Left ventricle myocardium inferior (tissue), 1 donor: ENCODE measurements at places on chromosomes 4 and X.

- DNase-seq: peak; percentile 54
These were observed 9.3 kb downstream of the PRDM8 start for GRCh38 chr4:80206521-80207171.

GRCh38 chr4:79625361-79625760 is 217.3 kb upstream of the GK2 start:
- DNase-seq: no peak

DNA sequence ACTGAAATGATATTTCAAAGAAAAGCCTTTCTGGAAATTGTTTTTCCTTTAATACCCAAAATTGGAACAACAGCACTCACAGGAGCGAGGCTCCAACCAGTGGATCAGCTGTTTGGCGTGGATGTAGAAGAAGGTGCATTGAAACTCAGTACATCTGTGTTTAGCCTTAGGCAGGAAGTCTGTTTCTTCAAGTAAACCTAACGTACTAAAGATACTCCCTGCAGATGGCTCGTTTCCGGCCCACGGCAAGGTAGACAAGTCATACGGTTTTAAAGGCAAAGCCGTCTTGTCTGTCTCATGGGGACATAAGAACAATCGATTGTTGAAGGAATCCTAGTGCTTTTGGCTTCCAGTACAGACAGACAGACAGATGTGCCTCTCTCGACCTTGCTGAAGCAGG is 50.0 kb upstream of the CLCN4 start:
- no peak for DNase-seq

DNA sequence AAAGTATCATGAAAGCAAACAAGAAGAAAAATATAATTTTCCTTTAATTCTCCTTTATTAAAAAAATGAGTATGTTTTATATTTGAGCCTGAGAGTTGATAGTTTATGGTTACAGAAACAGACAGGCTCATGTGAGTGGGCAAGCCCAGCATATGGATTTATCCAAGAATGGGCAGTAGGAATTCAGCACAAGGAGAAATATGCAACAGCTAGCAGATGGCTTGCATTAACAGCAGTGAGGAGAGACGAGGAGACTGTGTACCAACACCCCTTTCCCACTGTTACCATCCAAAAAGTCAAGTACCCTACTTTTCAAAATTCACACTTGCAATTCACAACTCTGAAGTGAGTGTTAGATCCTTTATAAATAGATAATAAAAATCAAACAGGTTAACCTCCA is 1760.2 kb upstream of the TENM3 start:
- no peak for DNase-seq

- DNase-seq: no peak
These were observed 156.8 kb upstream of the HS3ST1 start for GRCh38 chr4:11585506-11585905.

- DNase-seq: no peak
These were observed 336.9 kb upstream of the NR3C2 start for GRCh38 chr4:148778980-148779675.

GRCh38 chr4:126182786-126183185 is 868.0 kb downstream of the FAT4 start:
- DNase-seq: no peak

DNA sequence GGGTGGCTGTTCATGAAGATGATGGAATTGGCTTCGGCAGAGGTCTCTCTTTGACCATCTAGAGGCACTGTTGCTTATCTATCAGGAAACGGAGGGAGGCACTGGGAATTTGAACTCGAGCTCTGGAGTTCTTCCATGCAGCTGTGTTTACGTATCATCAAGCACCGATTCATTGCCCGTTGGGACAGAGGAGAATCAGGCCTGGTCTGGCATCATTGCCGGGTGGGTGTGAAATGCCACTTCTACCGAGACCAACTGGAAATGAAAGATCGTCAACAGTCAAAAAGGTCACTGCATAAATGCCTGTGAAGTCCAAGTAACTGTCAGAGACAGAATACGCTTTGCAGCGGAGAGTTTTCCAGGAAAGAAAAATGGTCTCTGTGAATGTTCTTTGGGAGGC is 166.9 kb downstream of the ASMT start:
- DNase-seq: no peak

DNA sequence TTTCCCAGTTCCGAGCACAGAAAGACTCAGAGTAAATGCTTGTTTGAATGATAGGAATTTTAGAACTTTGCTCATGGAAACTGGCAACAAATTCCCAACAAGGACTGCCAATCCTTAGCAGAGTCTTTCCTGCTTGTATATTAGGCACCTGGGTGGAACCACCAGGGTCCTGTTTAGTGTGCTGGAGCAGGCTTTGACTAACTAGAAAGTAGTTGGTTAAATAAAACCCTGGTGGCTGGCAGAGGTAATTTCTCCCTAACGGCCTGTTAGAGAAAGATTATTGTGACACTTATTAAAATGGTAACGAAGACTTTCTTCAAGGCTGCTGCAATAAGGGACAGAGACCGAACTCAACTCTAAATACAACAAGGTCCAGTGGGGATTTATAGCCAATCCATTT is 103.6 kb upstream of the TEX13D start:
- DNase-seq: no peak

DNA sequence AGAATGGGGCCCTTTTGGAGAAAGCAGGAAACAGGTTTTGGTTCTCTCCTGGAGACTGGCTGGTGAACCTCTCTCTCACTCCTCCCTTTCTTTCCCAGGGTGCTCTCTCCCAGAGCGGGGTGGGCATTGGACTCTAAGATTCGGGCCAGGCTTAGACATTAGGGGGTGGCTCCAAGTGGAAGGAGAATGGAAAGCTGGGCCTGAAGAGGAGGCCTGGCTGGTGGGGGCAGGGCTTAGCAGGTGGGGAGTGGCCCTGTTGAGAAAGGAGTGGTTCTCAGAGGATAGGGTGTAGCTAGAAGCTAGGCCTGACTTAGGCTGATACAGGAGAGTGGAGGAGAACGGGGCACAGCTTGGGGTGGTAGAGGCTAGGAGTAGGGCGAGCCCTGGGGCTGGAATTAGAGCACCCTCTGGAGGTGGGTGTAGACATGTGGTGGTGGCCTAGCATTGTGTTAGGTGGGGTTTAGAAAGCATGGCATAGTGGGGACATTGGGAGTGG is 5.7 kb downstream of the PLP2 start:
- DNase-seq: no peak

DNA sequence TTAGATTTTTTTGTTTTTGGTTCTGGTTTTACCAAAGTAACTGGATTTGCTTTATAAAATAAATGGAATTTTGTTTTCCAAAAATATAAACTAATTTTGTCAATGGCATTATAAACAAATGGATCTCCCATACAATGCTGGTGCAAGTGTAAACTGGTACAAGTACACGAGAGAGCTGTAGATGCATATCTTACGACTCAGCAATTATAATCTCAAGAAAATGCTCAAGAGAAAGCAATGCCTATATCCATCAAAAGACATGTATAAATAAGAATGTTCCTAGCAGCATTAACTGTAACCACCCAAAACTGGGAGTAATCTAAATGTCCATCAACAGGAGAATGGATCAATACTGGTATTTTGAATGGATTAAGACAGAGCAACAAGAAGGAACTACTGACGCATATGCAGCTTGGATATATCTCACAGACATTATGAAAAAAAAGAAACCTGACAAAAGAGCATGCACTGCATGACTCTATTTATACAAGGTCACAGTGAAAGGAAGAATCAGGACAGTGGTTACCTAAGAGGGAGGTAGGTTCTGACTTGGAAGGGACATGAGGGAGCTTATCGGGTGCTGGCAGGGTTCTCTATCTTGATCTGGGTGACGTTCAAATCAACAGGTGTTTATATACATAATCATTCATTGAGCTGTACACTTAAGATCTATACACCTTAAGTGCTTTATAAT is 9.5 kb downstream of the ADH5 start:
- no peak for DNase-seq

DNA sequence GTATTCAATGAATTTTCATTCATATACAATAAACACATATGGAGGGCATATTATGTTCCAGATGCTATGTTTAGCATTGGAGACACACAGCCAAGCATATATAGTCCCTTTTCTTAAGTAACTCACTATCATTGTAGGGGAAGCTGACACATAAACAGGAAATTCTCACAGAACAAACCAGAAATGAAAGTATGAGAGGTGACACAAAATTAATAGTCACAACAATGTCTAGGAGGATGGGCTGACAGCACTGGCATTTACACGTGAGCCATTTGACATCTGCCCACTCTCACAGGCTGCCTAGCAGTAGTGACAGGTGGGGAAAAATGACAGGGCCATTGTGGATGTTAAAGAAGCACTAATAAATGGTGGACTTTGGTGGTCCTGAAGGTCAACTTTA is 2.6 kb upstream of the CNOT6L start:
- DNase-seq: no peak

- DNase-seq: no peak
These were observed 35.2 kb downstream of the KDM6A start for GRCh38 chrX:44908153-44908552.

GRCh38 chr4:129668092-129668491 is 572.1 kb downstream of the C4orf33 start:
- DNase-seq: no peak

- DNase-seq: no peak
These were observed at the start of gene GABRA4 for GRCh38 chr4:46993075-46994006. TSS of gene GABRA4 (minus strand) at chr4:46993581. CDS start at chr4:46993424, 157 bp downstream.

GRCh38 chr4:158538911-158539310 is 17.2 kb downstream of the RXFP1 start:
- no peak for DNase-seq

DNA sequence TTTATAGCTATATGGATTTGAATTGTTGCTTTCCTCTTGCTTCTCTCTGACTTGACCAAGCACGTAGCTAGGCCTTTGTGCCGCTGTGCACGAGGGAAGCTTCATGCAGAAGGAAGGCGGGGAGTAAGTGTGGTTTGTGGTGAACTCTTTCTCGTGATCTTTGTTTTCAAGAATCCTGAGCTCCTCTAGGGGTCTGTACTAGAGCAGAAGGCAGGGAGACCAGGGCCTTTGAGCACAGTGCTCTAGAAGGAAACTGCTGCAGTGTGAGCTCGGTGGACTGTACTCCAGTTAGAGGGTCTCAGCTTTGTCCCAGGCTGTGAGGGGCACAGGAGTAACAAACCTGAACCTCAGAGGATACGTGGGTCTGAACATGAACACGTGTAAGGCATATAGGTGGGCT is 49.0 kb downstream of the AGA start:
- no peak for DNase-seq

- no peak for DNase-seq
These were observed 116.1 kb downstream of the AMMECR1 start for GRCh38 chrX:110201799-110202198.

GRCh38 chrX:11837437-11837836 is 79.4 kb downstream of the MSL3 start:
- no peak for DNase-seq

DNA sequence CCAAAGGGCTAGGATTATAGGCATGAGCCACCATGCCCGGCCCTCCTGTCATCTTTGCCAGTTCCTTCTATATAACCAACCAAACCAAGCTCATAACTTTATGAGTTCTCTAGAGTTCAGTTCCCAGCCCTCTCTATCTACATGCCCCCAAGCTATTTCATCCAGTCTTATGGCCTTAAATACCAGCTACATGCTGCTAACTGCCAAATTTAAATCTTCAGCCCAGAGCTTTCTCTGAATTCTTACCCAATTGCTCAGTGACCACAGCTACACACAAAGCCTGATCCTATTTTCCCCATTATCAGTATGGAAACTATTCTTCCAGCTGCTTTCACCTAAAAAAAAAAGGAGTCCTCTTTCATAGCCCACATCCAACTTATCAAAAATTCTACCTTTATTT is 23.1 kb downstream of the TMEM184C start:
- DNase-seq: no peak

DNA sequence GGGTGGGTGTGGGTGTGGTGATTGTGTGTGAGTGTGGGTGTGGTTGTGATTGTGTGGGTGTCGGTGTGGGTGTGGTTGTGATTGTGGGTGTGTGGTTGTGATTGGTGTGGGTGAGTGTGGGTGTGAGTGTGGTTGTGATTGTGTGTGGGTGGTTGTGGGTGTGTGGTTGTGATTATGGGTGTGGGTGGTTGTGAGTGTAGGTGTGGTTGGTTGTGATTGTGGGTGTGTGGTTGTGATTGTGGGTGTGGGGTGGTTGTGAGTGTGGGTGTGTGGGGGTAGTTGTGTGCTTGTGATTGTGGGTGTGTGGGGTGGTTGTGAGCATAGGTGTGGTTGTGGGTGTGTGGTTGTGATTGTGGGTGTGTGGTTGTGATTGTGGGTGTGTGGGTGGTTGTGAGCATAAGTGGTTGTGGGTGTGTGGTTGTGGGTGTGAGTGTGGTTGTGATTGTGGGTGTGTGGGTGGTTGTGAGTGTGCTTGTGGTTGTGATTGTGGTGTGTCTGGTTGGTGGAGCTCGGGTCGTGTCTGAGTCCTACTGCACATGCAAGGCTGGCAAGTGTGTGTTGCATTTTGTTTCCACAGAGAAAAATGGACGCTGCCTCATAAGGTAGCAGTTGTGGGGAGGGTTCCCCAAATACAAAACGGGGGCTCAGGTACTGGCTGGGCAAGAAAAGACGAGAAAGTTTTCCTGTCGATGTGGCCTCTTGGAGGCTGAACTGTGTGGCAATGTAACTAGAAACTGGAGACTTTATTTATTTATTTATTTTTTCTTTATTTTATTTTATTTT is 116.7 kb downstream of the UBE2K start:
- DNase-seq: no peak

DNA sequence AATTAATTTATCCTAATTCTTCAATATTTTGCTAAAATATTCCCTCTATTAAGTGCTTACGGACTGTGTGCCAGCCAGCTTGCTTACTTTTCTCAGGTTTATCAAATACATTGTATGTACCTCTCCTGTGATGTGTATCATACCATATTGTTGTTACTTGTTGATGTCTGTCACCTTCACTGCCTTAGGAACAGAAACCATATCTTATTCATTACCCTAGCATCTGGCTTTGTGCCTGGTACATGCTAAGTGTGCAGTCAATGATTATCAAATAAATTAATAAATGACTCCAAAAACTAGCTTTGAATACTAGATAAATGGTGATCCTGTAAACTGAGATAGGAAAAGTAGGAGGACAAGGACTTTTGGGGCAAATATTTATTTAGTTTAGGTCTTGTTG is 6.9 kb downstream of the CLCN3 start:
- no peak for DNase-seq

- DNase-seq: no peak
These were observed 754.8 kb downstream of the RAB28 start for GRCh38 chr4:12729384-12729783.

- peak; percentile 17 for DNase-seq
These were observed 477 bp downstream of the KLHL13 start for GRCh38 chrX:118115953-118116712.
